NCI-H526 treated with DMSO at 0.1 percent for 48 hours (cell line): ENCODE measurements at places on chromosomes 6 and 20.

GRCh38 chr6:122524056-122524455 is 52.4 kb upstream of the SERINC1 start:
- DNase-seq = no peak

GRCh38 chr6:161435748-161436070 is 161.8 kb upstream of the AGPAT4 start:
- DNase-seq = no peak

DNA sequence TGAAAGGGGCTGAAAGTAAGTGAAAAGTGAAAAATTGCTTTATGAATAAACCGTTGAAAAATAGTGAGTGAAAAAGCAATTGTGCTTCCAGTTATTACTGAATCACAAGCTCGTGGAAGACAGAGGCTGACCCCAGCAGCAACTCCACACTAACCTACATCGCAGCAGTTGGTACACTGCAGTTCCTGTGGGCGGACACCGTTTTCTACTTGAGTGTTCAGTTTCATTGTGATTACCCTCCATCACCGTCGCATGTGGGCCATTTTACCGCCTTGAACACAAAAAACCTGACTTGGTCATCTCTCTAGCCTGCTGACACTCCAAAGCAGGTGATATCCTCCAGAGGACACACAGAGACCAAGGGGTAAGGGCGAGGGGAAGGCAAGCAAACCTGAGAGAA is 28.4 kb downstream of the PRDM1 start:
- no peak for DNase-seq

- DNase-seq = no peak
Observed at GRCh38 chr6:93120154-93120742, 299.1 kb downstream of the EPHA7 start.
